ENCODE measurements at places on chromosomes 16 and 17.

GRCh38 chr17:59699218-59699617 lies 8.0 kb downstream of the PTRH2 start:
- no peak for DNase-seq

DNA sequence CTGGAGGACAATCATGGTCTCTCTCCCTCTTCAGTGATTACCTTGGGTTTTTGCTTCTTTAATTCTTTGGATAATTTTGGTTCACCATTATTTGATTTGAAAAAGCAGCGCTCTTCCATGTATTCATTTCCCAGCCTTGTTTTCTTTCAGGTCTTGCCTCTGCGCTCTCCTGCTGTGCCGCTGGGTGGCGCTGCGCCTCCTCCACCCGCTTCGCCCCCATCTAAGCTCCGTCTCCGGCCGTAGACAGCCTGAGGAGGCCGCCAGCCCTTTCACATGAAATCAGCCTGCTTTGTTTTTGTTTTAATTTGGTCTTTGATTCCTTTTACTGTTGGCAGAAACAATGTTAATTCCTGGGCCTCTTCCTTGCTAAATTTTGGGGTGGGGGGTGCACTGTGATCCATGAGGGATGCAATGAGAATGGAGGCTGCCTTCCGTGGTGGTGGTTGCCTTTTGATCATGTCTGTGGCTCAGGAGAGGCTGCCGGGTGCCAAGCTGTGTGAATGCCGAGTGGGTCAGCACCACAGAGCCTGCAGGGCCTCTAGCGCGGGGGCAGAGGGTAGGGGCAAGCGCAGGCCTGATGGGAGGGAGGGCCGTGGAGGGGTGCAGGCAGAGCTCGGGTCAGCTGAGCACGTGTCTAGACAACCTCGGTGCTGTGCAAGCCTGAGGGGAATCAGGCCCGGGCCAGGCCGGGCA lies 64.1 kb downstream of the PLD6 start:
- peak; percentile 31 for DNase-seq

GRCh38 chr17:9230346-9230745 lies 209.0 kb downstream of the NTN1 start:
- DNase-seq = no peak

GRCh38 chr17:71099003-71099714 lies 929.8 kb downstream of the KCNJ2 start:
- DNase-seq = no peak

GRCh38 chr17:41018541-41018940 lies 8.5 kb downstream of the KRTAP1-5 start:
- DNase-seq = no peak

- no peak for DNase-seq
Measured at GRCh38 chr16:25877103-25877502, 185.3 kb downstream of the HS3ST4 start.

DNA sequence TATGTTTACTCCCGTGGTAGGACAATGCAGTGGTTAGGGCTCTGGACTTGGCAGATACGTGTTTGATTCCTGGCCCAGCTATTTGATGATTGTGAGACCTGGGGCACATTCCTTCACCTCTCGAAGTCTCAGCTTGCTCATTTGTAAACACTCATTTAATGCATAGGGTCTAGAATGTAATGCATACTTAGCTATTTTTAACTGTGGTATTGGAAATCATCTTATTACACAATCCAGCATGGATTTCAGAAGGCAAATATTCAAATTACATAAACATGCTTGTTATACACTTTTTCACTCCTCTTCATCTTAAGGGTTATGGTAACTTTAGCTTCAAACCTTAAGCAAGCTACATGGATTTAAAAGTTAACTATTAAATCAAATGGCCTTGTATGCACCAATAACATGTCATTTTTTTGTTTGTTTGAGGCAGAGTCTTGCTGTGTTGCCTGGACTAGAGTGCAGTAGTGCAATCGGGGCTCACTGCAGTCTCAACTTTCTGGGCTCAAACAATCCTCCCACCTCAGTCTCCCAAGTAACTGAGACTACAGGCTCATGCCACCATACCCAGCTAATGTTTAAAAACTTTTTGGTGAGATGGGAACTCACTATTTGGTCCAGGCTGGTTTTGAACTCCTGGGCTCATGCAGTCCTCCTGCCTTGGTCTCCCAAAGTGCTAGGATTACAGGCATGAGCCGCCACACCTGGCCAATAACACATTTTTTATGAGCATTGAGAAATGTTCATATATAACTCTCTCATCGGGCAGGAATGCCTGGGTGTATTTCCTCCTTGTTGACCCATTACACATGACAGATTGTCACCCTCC lies 52.5 kb downstream of the VAT1L start:
- no peak for DNase-seq

GRCh38 chr17:78137392-78138203 lies 7.0 kb downstream of the TMC8 start:
- DNase-seq = peak; percentile 41

DNA sequence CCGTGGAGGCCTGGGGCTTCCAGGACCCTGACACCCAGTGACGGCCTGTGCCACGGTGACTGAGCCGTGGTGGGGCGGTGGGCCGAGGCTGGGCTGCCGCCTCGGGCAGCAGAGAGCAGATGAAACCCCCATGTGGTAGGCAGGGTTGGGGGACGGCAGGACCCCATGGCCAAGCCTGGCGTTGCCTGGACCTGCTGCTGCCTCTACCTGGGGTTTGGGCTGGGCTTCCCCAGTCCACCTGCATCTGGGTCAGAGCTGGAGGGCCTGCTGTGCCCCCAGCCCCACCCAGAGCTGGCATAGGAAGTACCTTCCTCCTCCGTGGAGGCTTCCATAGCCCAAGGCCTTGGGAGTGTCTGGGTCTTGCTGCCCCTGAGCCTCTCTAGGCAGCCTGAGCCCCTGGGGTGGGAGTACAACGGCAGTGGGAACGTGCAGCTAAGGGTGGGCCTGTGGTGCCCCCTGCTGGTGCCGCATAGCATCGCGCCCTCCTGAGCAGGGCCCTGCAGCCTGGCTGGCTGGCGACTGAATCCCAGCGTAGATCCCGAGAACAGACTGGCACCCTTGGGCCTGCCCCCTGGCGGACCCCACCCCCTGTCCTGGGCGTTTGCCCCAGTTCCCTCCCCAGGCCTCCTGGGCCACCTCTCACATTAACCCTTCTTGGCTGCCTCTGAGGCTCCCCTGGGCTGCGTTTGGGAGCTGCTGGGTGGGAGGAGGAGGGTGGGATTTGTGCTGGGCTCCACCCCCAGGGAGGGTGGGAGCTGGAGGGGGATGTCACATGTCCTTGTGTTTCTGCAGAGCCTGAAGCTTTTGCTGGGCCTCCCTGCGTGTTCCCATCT lies 12.6 kb upstream of the ATP6V0C start:
- peak; percentile 74 for DNase-seq

DNA sequence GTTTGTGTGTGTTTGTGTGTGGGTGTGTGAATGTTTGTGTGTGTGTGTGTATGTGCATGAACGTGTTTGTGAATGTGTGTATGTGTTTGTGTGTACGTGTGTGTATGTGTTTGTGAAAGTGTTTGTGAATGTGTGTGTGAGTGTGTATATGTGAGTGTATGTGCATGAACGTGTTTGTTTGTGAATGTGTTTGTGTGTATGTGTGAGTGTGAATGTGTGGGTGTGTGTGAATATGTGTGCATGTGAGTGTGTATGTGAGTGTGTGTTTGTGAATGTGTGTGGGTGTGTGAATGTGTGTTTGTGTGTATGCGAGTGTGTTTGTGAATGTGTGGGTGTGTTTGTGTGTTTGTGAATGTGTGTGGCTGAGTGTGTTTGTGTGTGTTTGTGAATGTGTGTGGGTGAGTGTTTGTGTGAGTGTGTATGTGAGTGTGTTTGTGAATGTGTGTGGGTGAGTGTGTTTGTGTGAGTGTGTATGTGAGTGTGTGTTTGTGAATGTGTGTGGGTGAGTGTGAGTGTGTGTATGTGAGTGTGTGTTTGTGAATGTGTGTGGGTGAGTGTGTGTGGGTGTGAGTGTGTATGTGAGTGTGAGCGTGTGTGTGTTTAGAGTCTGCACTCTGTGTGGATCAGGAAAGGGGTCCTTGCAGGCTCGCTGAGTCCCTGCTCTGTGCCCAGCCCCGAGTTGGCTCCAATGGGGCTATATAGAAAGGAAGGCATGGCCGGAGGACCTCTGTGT lies 890 bp upstream of the CD300A start:
- no peak for DNase-seq

DNA sequence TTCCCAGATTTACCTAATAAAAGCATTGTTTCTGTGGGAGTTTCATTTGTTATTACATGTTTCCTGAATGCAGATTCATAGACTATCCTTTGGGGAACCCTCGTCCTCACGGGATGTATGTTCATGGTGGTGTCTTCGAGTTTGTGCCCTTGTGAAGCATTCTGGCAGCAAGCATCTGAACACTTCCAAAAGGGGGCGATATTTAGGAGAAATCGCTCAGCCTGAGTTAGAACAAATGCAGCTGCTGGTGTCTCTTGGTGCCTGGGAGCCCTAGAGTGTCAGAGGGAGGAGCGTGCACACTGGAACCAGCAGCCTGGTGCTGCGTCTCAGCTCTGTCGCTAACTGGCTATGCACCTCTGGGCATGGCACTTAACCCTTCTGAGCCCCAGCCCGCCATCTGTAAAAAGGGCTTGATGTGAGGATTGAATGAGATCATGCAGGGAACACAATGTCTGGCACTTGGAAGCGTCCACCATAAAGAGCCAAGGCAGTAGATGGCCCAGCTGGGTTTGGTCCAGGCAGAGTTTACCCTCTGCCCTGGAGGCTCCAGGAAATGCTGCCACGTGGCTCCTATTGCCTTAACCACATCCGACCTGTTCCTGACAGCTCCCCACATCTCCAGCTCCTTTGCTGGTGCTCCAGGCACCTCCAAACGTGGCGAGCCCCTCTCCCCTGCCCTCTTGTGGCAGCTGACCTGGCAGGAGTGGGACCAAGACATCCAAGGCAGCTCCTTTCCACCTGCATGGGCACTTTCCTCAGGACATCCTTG lies 25.0 kb upstream of the C16orf78 start:
- no peak for DNase-seq

DNA sequence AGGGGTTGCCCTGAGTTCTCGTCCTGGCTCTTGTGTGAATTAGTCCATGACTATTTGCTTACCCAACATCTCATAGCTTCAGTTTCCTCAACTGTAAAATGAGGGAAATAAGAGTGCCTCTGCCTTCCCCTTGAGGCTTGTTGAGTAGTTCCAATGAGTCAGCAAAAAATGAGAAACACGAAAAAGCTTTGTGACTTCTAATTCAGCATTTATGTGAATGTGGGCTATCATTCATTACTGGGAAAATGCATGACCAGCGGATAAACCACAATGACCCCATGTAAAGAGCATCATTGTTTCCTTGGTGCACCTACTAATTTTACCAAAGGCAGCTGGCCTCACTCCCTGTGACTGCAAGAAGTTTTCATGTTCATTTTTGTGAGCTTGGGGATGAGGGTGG lies 374.6 kb upstream of the HSBP1 start:
- DNase-seq = no peak

DNA sequence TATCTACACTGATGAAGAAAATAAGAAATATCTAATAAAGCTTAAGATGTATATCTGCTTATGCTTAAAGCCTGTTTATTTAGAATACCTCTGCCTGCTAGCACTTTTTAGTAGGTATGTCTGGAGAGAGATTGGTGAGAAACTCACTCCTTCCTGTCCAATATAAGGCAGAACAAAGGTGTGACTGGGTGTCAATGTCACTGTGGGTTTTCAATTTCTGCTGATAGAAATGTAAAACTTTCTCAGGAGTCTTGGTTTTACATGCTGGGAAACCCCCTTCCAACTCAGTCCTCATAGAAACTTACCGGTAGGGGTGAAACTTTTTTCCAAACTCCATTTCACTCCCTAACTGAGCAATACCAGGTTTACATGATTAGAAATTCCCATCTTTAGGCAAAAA lies 17.8 kb upstream of the MPHOSPH6 start:
- DNase-seq = no peak

GRCh38 chr17:42969001-42969581 lies 4.8 kb upstream of the AARSD1 start:
- DNase-seq = no peak

- DNase-seq = no peak
Measured at GRCh38 chr17:72466199-72466598, 345.4 kb downstream of the SOX9 start.

GRCh38 chr17:74368341-74369081 lies 1.2 kb downstream of the GPR142 start:
- DNase-seq = peak; percentile 59

DNA sequence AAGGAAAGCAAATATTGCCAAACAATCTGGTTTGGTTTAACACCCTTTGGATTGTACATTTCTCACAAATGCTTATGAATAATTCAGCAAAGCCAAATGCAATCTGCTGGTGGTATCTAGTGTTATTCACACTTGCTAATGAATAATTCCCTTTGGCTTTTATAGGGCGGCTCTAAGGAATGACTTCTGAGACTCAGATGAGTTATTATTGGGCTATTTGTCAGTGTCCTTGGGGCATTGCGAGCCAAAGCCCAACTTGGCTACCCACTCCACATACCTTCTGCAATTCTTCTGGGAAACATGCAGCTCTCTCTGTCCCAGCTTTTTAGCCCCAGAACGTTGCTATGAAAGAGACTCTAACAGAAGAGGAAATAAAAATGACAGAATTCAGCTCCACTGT lies 41.1 kb downstream of the FTO start:
- no peak for DNase-seq

DNA sequence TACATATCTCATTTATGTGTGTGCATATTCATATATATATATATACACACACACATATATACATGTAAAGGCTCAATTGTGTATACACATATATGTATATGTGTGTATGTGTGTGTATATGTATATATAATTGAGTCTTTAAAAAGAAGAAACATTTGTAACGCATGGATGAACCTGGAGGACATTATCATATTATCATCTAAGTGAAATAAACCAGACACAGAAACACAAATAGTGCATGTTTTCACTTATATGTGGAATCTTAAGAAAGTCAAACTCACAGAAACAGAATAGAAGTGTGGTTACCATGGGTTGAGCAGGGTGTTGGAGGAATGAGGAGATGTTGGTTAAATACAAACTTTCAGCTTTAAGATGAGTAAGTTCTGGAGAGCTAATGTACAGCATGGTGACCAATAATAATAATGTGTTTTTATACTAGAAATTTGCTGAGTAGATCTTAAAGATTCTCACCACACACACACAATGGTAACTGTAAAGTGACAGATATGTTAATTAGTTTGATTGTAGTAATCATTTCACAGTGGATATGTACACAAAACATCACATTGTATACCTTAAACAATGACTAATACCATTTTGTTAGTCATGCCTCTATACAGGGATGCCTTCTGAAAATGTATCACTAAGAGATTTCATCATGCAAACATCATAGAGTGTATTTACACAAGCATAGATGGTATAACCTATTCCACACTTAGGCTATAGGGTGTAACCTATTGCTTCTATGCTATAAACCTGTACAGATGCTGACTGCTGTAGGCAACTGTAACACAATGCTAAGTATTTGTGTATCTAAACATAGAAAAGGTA lies 132.6 kb upstream of the CACNG5 start:
- no peak for DNase-seq
